NCI-H2107 (cell line): ENCODE measurements at places on chromosomes 4 and X.

DNA sequence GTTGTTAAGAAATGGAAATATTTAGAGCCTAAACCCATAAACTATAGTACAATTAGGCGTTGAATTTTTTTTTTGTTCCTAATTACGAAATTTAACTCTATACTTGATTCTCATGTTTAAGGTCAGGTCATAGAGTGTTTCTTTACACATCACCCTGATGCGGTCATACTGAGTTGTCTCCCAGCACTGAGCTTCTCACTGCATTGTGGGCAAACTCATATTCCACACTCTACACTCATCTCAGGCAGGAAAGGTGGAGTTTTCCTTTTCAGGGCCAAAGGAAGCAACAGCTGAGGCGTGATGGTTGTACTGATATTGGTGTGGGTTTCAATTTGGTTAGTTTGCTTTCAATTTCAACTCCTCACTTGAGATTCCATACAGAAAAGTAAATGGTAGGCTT is 75.4 kb downstream of the FAT4 start:
- no peak for DNase-seq

- no peak for DNase-seq
Measured at GRCh38 chr4:120025516-120025915, 41.1 kb downstream of the MAD2L1 start.

DNA sequence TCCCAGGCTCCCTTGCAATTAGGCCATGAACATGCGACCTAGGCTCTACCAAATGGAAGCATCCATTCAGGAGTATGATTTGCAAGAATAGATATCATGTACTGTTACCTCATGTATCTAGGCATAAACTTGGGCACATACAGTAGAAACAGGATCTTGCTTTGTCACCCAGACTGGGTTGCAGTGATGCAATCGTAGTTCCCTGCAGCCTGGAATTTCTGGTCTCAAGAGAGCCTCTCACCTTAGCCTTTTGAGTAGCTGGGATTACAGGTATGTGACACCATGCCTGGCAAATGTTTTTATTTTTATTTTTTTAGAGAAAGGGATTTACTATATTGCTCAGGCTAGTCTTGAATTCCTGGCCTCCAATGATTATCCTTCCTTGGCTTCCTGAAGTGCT is 994.2 kb downstream of the ADGRL3 start:
- no peak for DNase-seq

- DNase-seq, result no peak
Measured at GRCh38 chr4:16694173-16694883, 204.1 kb downstream of the LDB2 start.

DNA sequence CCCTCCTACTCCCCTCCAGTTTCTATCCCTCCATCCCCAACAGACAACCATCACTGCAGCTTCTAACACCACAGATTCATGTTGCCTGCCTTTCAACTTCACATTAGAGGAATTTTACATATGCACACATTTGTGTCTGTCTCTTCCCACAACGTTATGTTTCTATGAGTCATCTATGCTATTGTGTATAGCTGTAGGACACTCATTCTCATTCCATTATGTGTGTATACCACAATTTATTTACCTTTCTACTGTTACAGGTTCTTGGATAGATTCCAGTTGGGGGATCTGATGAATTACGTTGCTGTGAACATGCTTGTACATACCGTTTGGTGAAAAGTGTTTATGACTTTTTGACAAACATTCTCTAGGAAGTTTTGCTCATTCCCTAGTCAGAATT is 58.8 kb upstream of the TRPC3 start:
- no peak for DNase-seq

- DNase-seq, result no peak
Measured at GRCh38 chr4:110475881-110476818, at the start of gene ENPEP. TSS of gene ENPEP (plus strand) at chr4:110476155. CDS start at chr4:110476415, 260 bp downstream.

DNA sequence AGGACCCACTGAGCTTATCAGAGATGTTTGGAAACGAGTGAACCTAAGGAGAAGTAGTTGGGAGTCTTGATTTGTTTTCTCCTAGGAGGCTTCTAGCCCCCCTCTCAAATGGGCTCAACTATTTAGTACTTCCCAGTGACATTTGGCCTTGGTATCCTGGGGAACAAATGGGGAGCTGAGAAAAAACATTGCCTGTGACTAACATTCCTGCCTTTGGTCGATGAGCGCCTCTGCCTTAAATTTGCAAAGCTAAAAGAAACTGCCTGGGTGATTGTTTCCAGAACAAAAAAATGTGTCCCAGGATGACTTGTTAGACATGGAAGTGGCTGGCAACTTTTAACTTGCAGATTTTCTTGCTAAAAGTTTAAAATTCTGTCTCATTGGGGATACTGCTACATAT is 58.8 kb upstream of the IGFBP7 start:
- DNase-seq, result no peak

DNA sequence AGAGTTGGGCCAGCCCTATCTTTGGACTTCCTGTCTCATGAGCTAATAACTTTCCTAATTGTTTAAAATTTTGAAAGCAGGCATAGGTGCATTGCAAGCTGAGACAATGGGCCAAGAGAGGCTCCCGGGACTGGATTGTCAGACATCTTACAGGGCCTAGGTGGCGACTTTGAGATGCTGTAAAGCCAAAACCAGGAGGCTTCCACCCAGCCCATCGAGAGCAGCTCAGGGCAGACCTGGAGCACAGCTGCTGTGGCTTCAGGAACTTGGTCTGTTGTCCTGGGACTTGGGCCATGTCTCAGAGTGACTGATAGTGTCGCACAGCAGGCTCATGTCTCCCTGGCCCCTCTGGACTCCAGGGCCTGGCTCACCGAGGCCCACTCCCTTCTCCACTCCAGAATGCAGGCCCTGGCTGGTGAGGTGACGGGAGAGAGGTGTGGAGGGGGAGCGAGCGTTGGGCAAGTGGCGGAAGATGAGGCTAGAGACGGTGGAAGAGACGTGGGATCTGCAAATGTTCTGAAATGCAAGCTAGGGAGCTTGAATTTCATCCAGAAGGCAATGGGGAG is 24.1 kb upstream of the MTM1 start:
- DNase-seq, result no peak

- DNase-seq, result no peak
Measured at GRCh38 chr4:138677212-138677611, 338.4 kb upstream of the NOCT start.

DNA sequence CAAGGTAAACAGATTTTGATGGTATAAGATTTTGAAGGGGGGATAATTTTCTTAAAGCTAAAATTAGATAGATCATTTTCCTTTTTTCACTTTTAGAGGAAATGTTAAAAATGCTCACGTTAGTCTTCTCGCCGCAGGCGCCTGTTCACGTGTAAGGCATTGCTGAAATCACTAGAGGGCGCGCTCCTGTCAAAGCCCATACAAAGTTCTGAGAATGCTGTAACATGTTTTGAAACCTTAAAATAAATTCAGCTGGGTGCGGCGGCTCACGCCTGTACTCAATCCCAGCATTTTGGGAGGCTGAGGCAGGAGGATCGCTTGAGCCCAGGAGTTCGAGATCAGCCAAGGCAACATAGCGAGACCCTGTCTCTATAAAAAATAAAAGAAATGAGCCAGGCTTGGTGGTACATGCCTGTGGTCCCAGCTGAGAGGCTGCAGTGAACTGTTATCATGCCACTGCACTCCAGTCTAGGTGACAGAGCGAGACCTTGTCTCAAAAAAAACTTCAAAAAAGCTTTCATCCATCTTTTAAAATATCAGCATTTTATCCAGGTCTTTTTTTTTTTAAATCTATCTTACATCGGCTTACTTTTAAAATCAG is 138.0 kb downstream of the RBMX2 start:
- peak; percentile 10 for DNase-seq

GRCh38 chrX:18149454-18149853 is 71.2 kb downstream of the BEND2 start:
- no peak for DNase-seq

- no peak for DNase-seq
Measured at GRCh38 chr4:127997534-127998388, 32.6 kb downstream of the ABHD18 start.

GRCh38 chr4:130329036-130329435 is 1233.1 kb downstream of the C4orf33 start:
- no peak for DNase-seq

DNA sequence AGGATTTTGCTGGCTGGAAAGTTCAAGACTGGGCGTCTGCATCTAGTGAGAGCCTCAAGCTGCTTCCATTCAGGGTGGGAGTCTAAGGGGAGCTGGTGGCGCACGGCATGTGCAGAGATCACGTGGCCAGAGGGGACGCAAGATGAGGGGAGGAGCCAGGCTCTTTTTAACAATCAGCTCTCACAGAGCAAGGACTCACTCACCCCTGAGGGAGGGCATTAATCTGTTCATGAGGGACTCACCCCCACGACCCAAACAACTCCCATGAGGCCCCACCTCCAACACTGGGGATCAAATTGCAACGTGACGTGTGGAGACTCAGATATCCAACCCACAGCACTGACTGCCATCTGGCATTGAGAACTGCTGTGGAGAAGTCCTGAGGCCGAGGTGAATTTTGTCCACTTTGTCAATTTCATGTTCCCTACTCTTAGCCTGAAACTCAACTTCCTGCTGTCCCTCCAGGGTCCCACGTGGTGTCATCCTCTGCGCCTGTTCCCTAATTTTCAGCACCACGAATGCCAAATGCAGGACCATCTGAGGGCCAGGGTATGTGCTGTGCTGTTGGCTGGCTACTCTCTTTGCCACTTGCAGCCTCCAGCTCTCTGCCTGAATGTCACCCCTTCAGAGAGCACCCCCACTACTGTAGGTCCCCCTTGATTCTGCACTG is 5.6 kb downstream of the ZFP92 start:
- peak; percentile 52 for DNase-seq

DNA sequence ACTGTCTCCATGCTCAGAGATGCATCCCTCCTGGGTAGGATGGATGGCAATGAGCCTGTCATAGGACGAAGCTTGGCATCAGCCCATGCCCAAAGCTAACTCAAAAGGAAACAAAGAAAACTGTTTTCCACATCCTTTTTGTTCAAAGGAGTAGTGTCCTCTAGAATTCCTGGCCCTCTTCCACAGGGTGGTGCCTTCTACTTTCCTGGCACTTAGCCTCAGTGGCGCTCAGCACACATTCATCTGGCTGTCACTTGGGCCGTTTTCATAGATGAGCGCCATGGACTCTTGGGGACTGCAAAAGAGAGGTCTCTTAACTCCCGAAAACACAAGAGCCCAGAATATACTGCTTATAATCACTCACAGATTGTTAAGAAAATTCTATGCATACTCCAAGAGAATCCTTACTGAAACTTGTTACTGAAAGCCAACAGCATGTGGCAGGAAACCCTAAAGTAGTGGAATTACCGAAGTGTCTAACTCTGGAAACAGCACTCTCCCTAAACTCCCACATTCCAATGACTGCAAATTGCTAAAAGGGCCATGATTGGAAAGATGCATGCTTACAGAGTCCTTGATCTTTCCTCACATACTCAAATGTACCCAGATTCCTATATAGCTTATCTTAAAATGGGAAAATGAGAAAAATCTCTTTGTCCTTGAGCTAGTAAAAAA is 110.0 kb downstream of the HS6ST2 start:
- no peak for DNase-seq

- no peak for DNase-seq
Measured at GRCh38 chrX:81259714-81260395, 58.0 kb downstream of the SH3BGRL start.

DNA sequence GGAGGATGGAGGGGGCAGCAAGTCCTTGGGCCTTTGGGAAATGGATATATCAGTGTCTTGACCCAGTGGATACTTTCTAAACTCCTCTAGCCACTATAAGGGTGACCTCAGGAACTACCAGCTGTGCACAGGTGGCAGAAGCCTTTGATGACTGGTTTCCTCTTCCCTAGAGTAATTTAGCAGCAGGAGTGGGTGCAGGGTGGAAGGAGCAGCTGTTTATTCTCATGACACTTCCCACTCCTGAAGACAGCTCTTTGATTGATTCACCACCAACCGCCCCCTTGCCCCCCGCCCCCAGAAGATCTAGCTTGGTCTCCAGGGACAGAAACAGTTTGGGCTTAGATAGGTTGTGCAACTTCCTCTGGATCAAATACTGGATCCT is 63.0 kb downstream of the GPC3 start:
- no peak for DNase-seq

- no peak for DNase-seq
Measured at GRCh38 chr4:10746371-10747171, 62.0 kb upstream of the CLNK start.

- no peak for DNase-seq
Measured at GRCh38 chr4:26003056-26003455, 89.0 kb downstream of the SMIM20 start.

DNA sequence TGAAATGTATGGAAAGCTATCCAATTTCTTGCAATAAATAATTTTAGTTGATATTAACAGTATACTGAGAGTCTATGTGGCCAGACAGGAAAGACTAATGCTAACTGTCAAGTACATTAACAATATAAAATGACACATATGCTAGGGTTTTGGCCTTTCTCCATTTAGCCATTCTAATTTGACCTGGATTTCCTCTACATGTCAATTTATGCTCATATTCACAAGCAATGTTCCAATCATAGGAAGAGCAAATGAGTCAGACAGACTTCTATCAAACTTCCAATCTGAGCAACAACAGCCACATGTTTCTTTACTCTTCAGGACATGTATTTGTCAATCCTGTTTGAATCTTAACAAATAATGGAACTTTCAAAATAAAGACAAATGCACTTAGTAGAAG is 53.6 kb downstream of the CORIN start:
- DNase-seq, result no peak

GRCh38 chrX:135463937-135464336 is 42.2 kb downstream of the SMIM10L2A start:
- no peak for DNase-seq

DNA sequence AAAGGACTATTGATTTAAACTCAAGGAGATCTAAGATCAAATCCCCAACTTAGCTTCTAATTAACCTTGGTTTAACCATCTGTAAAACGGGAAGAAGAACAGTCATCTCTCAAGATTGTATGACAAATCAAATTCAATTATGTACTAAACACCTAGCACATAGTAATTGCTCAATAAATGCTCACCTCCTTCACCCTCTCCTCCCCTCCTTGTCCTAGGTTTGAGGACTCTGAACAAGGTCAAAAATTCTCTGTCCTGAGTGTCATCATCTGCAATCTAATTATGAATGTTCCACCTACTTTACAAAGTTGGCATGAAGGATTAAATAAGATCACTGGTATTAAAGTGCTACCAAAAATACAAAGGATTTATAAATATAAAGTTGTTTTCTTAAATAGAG is 320.1 kb upstream of the PPARGC1A start:
- DNase-seq, result no peak

- no peak for DNase-seq
Measured at GRCh38 chr4:176793060-176793605, 411 bp upstream of the VEGFC start.

DNA sequence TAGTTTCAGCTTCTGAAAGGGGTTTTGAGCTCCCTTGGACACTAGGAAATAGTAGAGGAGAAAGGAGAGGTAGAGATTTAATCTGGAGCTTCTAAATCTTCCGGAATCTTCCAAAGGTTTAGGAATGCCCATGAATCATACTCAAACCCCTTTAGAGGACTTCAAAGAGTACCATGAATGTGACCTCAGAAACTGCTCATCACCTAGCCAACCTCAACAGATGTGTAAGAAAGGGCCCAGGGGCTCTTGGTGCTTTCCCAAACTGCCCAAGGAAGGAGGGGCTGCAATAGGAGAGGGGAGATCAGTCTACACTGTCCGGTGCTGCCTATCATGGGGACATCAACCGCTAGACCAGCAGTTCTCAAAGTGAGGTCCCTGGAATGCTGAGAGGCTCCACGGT is 109.1 kb downstream of the RBM47 start:
- no peak for DNase-seq
